ENCODE measurements at places on chromosomes 7 and 10.

DNA sequence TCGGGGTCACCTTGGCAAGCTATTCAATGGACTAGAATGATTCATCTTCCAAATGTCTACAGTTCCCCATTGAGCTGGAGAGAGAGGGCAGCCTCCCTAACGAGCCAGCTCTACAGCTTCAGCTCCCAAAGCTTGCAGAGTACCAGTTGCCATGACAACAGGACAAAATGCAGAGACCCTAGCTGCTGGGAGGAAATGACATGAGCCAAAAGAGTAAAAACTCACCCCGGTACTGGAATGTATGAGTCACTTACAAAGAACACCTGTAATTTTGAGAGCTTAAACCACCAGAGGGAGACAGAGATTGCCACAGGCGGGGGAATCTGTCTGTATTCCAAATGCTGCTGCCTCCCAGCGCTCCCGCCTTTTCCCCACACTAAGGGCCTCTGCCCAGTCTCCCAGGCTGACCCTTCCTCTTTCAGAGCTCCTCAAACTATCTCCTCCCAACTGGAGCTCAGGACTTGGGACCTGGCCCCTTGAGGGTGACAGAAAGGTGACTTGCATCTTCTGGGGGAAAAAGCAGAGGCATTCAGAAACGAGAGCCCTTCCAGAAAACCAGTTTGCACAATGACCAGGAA, 95.5 kb downstream of the CUL2 start:
- DNase-seq = peak; percentile 13

DNA sequence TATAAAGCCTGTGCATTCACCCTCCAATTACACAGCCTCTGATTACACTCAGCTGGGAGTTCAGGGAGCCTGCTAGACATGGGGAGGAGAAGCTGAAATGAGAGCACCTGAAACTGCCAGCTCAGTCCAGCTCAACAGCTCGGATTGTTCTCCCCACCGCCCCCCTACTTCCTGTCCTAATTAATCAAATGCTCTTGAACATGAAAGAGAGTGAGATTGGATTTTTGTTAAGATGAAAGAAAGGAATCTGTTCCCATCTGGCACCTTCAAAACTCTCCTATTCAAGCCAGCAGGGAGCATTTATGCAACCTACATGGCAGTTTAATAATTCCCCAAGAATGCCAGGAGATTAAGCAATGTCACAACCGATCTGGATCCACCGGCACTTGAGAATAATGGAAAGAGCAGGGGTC, 98.0 kb downstream of the NPSR1 start:
- no peak for DNase-seq

DNA sequence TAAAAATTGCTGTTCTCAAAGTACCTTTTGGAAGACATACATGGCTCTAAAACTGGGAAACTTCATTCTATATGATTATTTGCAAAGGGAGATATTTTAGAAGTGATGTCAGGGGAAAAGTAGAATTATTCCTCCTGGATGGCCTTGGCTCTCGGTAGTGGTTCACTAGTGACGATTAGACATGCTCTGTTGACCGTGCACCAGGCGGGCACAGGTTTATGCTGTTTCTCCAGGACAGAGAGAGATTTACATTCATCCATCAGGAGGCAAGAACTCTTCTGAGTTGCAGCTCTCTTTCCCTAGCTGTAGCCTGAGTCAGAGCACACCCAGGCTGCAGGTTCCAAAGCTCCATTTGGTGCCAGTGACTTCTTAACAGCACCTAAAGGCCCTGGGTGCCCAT, 184.9 kb upstream of the WDR11 start:
- DNase-seq = no peak

GRCh38 chr10:132027423-132027983, 38.2 kb upstream of the JAKMIP3 start:
- DNase-seq = no peak

DNA sequence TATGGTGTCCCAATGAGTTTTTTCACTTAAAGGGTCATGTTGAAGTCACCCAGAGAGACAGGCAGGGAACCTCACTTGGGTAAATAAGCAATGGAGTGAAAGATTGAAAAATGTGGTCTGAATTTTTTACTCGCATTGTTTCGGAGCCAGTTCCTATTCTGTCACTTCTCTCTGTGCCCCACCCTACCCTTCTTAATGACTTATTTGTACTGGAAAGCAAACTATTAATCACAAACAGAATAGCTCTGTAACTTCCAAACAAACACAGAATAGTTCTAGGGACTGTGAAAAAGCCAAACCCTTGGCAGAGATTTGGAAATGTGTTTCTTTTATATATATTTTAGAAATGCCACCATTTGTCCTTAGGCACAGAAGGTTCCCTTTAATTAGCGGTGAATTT, 76.0 kb downstream of the LRMDA start:
- DNase-seq = no peak

- DNase-seq = no peak
Measured at GRCh38 chr10:17792991-17793390, 16.2 kb upstream of the MRC1 start.

GRCh38 chr7:32144676-32145075, 74.5 kb upstream of the PDE1C start:
- no peak for DNase-seq

DNA sequence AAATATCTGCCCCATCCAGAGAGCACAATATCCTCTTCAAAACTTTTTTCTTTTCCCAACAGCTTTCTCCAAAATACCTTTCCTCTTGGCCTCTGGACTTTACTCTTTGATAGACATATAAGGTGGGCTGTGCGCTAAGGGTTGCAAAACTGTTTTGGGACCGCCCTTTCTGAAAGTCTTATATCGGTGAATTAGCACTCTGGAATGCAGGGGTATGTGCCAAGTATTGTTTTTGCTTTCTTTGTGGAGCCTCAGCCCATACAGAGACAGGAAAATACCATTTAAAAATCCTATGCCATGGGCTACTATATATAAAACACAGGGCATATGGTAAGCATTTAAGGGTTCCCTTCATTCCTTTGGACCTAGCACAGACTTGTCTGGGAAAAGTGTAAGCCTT, 37.7 kb downstream of the PPP1R17 start:
- no peak for DNase-seq

- DNase-seq = no peak
Measured at GRCh38 chr10:103757531-103758293, 97.7 kb downstream of the SH3PXD2A start.

GRCh38 chr10:71323407-71323806, 4.3 kb downstream of the SLC29A3 start:
- no peak for DNase-seq

- no peak for DNase-seq
Measured at GRCh38 chr7:127941476-127942210, 89.6 kb downstream of the LRRC4 start.

DNA sequence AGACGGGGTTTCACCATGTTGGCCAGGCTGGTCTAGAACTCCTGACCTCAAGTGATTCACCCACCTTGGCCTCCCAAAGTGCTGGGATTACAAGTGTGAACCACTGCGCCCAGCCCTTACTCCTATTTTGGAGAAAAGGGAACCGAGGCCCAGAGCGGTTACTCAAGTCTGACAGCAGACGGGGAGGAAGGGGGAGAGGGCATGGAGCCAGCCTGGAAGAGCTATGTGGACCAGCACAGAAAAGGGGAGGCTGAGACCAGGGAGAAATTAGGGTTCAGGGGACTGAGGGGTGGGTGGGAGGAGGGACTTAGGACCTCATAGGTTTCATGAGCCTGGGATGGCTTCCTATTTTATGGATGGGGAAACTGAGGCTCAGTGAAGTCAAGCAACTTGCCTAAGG, 1.5 kb downstream of the SFRP5 start:
- DNase-seq = no peak

GRCh38 chr7:143290293-143290692, 2.1 kb downstream of the CASP2 start:
- DNase-seq = no peak

DNA sequence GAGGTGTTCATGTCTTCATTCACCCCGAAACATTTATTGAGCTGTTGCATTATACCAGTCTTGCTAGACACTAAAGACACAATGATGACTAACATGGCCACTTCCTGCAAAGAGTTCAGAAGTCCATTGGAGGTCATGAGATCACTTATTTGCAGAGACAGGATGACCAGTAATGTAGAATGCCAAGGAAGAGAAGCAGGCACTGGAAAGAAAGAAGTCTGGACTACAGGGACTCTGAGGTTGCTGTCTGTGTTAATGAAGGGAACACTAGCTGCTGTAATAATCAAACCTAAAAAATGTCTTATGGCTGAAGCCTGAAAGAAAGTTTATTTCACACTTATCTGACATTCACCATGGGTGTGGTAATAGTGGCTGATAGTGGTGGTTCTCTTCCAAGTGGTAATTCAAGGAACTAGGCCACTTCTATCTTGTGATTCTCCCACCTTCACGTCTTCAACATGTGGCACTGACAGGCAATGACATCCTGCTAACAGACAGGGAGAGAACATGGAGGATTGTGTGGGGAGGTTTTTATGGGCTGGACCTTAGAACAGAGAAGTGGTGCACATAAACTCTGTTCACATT, 89.2 kb upstream of the MKLN1 start:
- DNase-seq = no peak

DNA sequence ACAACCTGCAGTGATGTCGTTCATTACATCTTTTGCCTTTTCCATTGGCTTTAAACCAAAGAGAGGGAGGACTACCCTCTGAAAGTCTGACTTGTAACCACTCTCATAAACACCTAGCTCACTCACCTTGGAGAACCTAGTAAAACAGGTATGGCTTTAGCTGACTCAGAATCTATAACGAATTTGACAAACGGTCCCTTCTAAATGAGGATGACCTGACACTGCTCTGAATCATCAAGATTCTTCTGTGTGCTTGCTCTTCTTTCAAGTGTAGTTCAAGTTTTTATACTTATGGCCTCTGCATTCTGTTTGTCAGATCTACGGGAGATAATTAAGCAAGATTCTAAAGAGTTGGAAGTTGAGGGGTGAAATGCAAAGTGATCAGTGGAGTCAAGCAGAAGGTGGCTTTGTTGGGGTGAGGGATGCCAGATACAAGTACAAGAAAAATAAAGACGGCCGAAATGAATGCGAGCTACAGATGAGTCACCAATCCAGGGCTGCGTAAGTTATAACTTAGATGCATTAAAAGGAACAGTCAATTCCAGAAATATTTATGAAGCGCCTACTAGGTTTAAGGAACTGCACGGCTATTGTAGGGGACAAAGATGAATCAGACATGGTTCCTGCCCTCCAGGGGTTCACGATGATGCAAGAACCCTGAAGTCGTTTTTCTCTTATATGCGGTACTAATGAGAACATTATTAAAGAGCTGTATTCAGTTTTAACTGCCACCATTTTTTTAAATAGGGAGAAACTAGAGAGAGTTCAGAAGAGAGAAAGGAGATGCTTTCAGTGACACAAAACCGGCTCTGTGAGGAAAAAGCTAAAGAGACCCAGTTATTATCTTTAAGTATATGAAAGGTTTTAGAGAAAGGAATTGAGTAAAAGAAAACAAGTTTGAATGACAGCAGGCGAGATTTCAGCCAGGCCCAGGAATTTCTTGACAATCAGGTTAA, 6.5 kb downstream of the HIPK2 start:
- no peak for DNase-seq

GRCh38 chr10:104485632-104486031, 132.0 kb downstream of the CFAP58 start:
- DNase-seq = no peak

- no peak for DNase-seq
Measured at GRCh38 chr7:30863706-30864035, 48.0 kb upstream of the AQP1 start.

DNA sequence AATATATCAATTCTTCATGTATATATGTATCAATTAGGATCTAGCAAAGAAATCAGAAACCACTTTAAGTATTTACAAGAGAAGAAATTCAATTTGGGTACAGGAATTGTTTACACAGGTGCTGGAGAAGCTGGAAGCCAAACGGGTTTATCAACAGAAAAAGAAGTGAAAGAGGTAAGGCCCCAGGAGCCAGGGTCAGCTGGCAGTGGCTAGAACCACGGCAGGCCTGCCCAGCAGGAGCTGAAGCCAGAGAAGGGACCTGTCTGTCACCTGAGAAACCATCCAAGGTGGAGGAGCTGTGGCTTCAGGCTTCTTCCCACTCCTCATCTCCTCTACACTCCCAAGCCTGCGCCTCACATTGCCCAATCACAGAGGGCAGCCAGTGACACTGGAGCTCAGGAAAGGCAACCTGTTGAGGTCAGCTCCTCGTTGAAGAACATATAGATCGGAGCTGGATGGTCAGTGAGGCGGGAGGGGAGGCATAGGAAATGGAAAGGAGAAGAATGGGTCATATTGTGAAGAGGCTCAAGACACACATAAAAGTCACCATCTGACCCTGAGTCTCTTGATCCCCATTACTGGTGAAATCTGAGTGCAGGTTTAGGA, 182.6 kb downstream of the REEP3 start:
- DNase-seq = no peak

- DNase-seq = no peak
Measured at GRCh38 chr7:27147199-27148030, at the start of gene HOXA6. Gene HOXA6 (minus strand): TSS chr7:27147774. CDS start chr7:27147749, 25 bp downstream.

- DNase-seq = no peak
Measured at GRCh38 chr7:13016592-13017332, 329.3 kb downstream of the ARL4A start.

GRCh38 chr7:102175423-102176170, 111.1 kb upstream of the SH2B2 start:
- no peak for DNase-seq

DNA sequence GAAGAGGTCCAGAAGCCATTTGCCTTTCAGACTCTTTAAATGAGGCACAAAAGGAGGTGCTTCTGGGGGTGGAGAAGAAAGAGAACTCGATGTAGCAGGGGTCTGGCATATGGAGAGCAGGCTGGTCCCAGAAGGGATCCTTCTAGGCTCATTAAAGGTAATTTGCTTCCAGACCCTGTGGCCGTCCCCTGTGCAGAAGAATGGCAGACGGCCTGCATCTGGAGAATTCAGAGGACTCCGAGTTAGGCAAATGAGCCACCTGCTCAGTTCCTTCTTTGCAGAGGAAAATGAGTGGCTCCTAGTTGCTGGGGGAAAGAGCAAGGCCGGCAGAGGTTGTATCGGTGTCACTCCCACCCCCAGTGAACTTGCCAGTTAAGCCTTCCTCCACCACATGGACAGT, 73.8 kb upstream of the FAM180A start:
- no peak for DNase-seq

DNA sequence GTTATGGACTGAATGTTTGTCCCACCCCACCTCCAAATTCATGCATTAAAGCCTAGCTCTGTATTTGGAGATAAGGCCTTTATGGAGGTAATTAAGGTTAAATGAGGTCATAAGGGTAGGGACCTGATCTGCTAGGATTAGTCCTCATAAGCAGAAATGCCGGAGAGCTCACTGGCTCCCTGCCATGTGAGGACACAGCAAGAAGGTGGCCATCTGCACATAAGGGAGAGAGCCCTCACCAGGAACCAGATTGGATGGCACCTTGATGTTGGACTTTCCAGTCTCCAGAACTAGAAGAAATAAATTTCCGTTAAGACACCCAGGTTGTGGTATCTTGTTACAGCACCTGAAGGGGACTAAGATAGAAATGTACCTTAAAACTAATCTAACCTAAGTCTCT, 816.1 kb upstream of the C7orf33 start:
- DNase-seq = no peak

All from occipital lobe (tissue), 3 donors.